ENCODE measurements at places on chromosomes 3 and 15.

- no peak overlapping the region for H3K27ac ChIP-seq
- H3K4me3 ChIP-seq, result no peak overlapping the region
- H3K4me1 ChIP-seq, result peaks cover 2% of the 10 kb centered on the region
- DNase-seq, result no peak
- H3K27me3 ChIP-seq, result no peaks in the 10 kb centered on the region
These were observed 18.2 kb upstream of the RPS17 start for GRCh38 chr15:82558502-82558901.

DNA sequence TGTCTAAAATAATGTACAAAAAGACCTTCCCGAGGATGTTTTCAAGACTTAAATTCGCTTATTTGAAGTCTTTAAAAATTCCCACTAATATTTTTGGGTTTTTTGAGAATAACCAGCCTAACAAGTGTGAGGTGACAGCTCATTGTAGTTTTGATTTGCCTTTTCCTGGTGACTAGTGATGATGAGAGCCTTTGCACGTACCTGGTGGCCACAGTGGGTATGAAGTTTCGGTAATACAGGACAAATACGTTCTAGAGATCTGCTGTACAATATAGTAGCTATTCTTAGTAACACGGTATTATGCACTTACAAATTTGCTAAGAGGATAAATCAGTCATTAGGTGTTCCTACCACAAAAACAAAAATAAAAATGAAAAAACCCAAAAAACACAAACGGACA lies 124.9 kb downstream of the GRM7 start:
- H3K27me3 ChIP-seq, result no peaks in the 10 kb centered on the region
- no peak overlapping the region for H3K27ac ChIP-seq
- H3K36me3 ChIP-seq, result no peaks in the 10 kb centered on the region
- no peak overlapping the region for H3K4me3 ChIP-seq

- H3K4me1 ChIP-seq, result no peaks in the 10 kb centered on the region
- H3K27me3 ChIP-seq, result no peaks in the 10 kb centered on the region
- no peak overlapping the region for H3K4me3 ChIP-seq
- no peak overlapping the region for H3K27ac ChIP-seq
- no peaks in the 10 kb centered on the region for H3K36me3 ChIP-seq
These were observed 193.4 kb upstream of the RASGRP1 start for GRCh38 chr15:38758043-38758442.

GRCh38 chr3:23805633-23806533 lies at the start of gene UBE2E1:
UBE2E1 (plus strand) TSS chr3:23805955; CDS start chr3:23807270, 1,315 bp downstream.
- H3K4me1 ChIP-seq, result peaks cover 4% of the 10 kb centered on the region
- peak; percentile 42 for DNase-seq
- peak within 1 kb of the TSS; percentile 70 for H3K27ac ChIP-seq
- peak within 1 kb of the TSS; percentile 71 for H3K4me3 ChIP-seq
- H3K27me3 ChIP-seq, result no peaks in the 10 kb centered on the region
- H3K36me3 ChIP-seq, result no peaks in the 10 kb centered on the region

DNA sequence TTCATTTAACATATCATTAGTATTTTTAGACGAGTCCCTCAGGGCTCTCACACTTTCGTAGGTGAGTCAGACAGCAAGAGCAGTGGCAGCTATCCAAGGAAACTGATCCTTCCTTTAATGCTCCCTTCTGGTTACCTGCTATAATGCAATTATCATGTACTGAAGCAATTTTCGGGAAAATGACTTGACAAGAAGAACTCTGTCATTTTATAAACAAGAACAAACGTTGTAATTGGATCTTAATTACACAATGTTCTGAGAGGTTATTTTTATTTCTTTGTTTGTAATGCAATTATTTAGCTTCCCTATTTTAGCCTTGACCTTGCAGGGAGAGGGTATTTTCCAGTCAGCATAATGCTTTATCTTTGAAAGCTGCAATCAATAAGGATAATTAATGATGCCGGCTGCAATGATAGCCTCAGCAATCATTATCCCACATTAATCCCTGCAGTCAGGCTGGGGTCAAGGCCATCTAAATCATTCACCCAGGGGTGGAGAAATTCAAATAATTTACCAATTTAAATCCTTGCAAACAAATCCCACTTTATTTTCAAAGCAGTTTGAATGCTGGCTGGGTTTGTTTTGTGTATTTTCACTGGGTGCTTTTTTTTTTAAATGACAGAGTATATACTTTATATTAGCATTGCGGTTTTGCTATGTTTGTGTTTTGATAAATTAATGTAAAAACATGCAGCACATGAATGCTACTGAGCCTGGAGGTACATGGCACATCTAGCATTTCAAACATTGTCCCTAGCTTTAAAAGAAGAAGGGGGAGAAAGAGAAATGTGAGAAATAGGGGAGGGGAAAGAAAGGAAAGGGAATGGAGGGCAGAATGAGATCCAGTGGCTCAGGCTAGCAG lies 249.9 kb downstream of the SHOX2 start:
- H3K27ac ChIP-seq, result no peak overlapping the region
- H3K4me3 ChIP-seq, result no peak overlapping the region
- H3K27me3 ChIP-seq, result no peaks in the 10 kb centered on the region

GRCh38 chr15:31163769-31164572 lies 62.4 kb upstream of the TRPM1 start:
- no peak overlapping the region for H3K27ac ChIP-seq
- no peak for DNase-seq
- no peaks in the 10 kb centered on the region for H3K27me3 ChIP-seq
- no peaks in the 10 kb centered on the region for H3K4me1 ChIP-seq
- H3K4me3 ChIP-seq, result no peak overlapping the region

DNA sequence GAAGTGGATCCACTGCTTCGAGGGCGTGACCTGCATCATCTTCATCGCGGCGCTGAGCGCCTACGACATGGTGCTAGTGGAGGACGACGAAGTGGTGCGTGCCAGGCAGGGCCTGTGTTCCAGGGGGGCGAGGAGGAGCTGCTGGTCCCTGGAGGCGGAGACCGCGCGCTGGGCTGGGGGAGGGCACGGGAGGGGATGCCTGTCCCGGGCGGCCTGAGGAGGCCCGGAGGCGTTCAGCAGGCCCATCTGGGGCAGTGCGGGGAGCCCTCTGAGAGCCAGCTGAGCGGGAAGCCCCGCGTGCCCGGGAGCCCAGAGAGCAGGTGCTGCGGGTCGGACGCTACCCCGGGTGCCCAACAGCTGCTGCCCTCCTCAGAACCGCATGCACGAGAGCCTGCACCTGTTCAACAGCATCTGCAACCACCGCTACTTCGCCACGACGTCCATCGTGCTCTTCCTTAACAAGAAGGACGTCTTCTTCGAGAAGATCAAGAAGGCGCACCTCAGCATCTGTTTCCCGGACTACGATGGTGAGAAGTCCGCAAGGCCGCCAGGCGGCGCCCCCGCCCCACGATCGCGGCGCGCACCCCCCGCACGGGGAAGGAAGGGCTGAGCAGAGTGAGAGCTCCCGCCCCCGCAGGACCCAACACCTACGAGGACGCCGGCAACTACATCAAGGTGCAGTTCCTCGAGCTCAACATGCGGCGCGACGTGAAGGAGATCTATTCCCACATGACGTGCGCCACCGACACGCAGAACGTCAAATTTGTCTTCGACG lies 2.9 kb downstream of the GNAT1 start:
- H3K36me3 ChIP-seq, result no peaks in the 10 kb centered on the region
- no peak overlapping the region for H3K27ac ChIP-seq
- no peaks in the 10 kb centered on the region for H3K4me1 ChIP-seq
- H3K27me3 ChIP-seq, result no peaks in the 10 kb centered on the region
- peak; percentile 59 for DNase-seq

GRCh38 chr15:20340931-20341661 lies 200.5 kb downstream of the GOLGA6L6 start:
- no peaks in the 10 kb centered on the region for H3K36me3 ChIP-seq
- no peak overlapping the region for H3K27ac ChIP-seq
- H3K4me3 ChIP-seq, result no peak overlapping the region
- DNase-seq, result no peak

DNA sequence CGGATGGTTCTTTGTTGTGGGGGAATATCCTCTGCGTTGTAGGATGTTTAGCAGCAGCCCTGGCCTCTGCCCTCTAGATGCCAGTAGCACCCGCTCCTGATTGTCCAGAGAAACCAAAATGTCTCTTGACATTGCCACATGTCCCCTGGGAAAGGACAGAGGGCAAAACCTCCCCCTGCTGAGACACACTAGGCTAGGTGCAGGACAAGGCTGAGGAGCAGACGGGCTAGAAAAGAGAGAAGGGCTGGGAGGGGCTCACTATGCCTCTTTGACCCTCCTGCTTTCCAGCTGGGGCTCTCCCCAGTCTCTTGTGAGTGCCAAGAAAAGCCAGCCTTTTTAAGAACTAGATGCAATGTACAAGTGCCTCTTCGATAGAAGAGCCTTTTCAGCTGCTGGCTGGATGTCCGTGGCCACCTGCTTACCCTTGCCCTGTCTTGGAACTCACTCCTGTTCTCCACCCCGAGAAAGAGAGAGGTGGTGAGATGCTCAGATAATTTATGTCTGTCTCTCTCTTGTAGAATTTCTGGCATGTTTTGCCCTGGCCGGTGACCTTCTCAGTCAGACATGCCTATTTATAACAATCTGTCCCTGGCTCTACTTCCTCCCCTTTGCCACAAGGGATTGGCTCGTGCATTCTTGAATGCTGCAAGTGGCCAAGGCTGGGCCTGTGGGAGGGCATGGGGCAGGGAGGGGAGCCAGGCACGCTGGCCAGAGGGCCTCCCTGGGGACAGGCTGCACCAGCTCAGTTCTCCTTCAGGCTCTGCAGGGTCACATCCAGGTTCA lies 142.6 kb downstream of the RPLP1 start:
- no peak overlapping the region for H3K27ac ChIP-seq
- DNase-seq, result no peak
- H3K27me3 ChIP-seq, result no peaks in the 10 kb centered on the region
- peaks cover 3% of the 10 kb centered on the region for H3K4me1 ChIP-seq
- H3K4me3 ChIP-seq, result no peak overlapping the region
- no peaks in the 10 kb centered on the region for H3K36me3 ChIP-seq

- H3K4me3 ChIP-seq, result no peak overlapping the region
These were observed 371.5 kb upstream of the GOLIM4 start for GRCh38 chr3:168467115-168467714.

DNA sequence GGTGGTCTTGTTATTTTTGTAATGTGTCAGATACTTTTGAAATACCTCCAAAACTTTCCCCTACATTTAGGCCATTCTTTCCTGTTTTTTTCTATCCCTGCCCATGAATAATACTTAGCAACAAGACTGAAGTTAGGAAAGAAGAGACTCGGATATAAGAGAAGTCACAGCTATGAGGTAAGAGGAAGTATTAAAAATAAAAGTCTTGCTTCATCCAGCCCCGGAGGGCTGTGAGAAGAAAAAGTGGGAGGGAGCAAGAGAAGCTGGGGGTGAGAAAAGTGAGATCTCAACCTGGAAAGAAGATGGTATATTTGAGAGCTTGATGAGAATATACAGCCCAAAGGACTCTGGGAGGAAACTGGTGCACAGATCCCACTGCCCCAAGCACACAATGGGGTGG lies 213.5 kb upstream of the CDIN1 start:
- H3K27ac ChIP-seq, result no peak overlapping the region
- no peaks in the 10 kb centered on the region for H3K36me3 ChIP-seq
- peaks cover 6% of the 10 kb centered on the region for H3K4me1 ChIP-seq
